Umbilical cord (tissue), 2 donors: ENCODE measurements at places on chromosomes 2 and 18. TPM values are rescaled to one million over a fixed set of nuclear protein-coding genes. Genes with fewer than 3 reads are reported as not detected.
A peak's percentile ranks its signal among the peaks of the same experiment; 100 is the strongest.

DNA sequence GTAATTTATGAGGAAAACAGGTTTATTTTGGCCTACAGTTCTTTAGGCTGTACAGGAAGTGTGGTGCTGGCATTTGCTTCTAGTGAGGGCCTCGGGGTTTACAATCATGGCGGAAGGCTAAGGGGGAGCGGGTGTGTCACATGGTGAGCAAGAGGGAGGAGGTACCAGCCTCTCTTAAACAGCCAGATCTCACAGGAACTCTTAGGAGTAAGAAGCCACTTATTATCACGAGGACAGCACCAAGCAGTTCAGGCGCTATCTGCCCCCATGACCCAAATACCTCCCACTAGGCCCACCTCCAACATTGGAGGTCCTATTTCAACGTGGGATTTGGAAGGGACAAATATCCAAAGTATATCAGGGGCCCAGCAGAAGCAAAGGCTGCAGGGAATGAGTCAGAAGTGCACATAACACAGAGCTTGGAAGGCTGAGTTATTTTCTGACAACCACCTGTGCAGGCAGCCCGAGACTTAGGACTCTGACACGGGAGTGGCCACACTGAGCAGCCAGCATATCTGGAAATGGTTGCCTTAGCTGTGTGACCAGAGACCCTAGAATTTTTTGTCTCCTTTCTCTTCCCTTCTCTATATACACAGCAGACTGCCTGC lies 170.9 kb downstream of the PRPF40A start:
- DNase-seq, result no peak

GRCh38 chr2:171712051-171712450 lies 24.8 kb downstream of the DYNC1I2 start:
- DNase-seq, result peak; percentile 21

Gene VIL1
- total RNA-seq, result 2.4 TPM

Gene C2orf49
- total RNA-seq, result 23.8 TPM
